ENCODE measurements at places on chromosomes 1 and 21.

DNA sequence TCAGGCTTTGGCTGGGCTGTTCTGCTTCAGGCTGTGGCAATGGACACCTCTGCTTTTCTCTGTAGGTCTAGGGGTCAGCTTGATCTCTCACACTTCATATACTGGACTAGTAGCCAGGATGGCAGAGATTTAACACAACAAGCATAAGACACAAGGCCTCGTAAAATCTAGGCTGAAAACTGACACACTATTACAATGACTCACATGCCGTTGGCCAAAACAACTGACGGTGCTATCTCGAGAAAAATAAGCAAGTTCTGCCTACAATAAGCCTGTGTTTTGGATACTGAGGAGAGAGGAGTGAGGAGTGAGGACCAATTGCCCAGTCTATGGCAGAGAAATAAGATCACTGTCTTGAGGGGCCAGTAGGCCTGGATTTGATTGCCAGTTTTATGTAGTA lies 840.7 kb upstream of the ADAMTS5 start:
- DNase-seq, result no peak

GRCh38 chr21:14687268-14687625 lies 141.1 kb upstream of the SAMSN1 start:
- DNase-seq, result no peak

GRCh38 chr21:36747041-36747814 lies 48.3 kb downstream of the SIM2 start:
- DNase-seq, result no peak

DNA sequence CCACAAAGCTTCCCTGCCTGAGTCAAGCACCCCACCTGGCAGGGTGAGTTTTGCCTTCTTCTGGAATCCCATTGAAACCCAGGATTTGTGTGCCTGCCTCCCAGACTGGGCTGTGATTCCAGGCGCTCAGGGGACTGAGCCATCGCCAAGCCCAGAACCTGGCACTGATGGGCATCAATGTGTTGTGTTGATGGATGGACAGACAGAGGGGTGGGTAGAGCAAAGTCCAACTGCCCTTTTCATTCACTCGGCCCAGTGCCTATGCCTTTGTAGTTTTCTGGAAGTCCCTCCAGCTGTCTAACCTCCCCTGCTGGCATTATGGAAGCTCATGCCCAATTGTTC lies 66.0 kb upstream of the LAPTM5 start:
- DNase-seq, result no peak

Data from ureter (tissue), 1 donor.